NCI-H69 (cell line): ENCODE measurements at places on chromosomes 5 and 9.
A peak's percentile ranks its signal among the peaks of the same experiment; 100 is the strongest.

DNA sequence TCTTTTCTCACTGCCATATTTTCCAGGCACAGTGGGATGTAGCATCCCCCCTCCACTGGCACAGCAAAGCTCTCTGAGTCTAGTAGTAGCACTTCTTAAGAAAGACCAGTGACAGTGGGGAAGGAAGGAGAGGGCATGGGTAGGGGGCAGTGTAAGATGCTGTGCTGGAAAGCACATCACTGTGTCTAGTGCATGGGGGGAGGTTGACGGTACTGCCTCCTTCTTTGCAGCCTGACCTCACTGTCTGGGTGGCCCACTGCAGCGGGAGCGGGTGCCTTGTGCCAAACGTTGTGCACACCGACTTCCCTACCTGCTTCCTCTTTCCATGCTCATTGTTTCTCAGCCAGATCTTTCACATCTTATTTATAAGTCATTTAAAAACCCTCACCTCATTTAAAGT lies 91.8 kb downstream of the PDE8B start:
- DNase-seq = no peak

GRCh38 chr9:100549048-100549447 lies 28.8 kb upstream of the CAVIN4 start:
- no peak for DNase-seq

- peak; percentile 38 for DNase-seq
These were observed 19.0 kb downstream of the ABLIM3 start for GRCh38 chr5:149160291-149160787.

GRCh38 chr9:137237759-137238726 lies 3.0 kb upstream of the TUBB4B start:
- peak; percentile 85 for DNase-seq

- peak; percentile 68 for DNase-seq
These were observed 354.8 kb downstream of the TAF11L14 start for GRCh38 chr5:17989036-17989435.

- no peak for DNase-seq
These were observed 7.0 kb downstream of the NOTCH1 start for GRCh38 chr9:136538599-136539426.

DNA sequence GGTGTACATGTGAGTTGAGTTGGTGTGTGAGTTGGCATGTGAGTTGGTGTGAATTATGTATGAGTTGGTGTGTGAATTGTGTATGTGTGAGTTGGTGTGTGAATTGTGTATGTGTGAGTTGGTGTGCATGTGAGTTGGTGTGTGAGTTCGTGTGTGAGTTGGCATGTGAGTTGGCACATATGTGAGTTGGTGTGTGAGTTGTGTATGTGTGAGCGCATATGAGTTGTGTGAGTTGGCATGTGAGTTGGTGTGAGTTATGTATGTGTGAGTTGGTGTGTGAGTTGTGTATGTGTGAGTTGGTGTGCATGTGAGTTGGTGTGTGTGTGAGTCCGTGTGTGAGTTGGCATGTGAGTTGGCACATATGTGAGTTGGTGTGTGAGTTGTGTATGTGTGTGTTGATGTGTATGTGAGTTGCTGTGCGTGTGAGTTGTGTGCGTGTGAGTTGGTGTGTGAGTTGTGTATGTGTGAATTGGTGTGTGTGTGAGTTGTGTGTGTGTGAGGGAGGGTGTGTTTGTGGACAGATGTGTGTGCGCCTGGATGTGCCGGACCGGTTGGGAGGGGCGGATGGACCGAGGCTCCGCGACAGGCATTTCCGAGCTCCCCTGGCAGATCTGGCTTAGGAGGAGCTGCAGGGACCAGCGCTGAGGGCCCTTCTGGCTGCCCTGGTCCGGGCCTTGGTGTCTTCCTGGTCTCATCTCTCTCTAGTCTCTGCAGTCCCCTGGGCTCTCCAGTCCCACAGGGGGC lies 162.5 kb upstream of the IER5L start:
- no peak for DNase-seq

- DNase-seq = no peak
These were observed 98.6 kb downstream of the SLC1A3 start for GRCh38 chr5:36705055-36705454.

GRCh38 chr5:143080407-143080806 lies 310.2 kb downstream of the ARHGAP26 start:
- no peak for DNase-seq

- DNase-seq = no peak
These were observed 97.7 kb downstream of the SLC44A1 start for GRCh38 chr9:105342147-105342505.

GRCh38 chr5:151151793-151152192 lies 5.8 kb downstream of the ANXA6 start:
- no peak for DNase-seq

DNA sequence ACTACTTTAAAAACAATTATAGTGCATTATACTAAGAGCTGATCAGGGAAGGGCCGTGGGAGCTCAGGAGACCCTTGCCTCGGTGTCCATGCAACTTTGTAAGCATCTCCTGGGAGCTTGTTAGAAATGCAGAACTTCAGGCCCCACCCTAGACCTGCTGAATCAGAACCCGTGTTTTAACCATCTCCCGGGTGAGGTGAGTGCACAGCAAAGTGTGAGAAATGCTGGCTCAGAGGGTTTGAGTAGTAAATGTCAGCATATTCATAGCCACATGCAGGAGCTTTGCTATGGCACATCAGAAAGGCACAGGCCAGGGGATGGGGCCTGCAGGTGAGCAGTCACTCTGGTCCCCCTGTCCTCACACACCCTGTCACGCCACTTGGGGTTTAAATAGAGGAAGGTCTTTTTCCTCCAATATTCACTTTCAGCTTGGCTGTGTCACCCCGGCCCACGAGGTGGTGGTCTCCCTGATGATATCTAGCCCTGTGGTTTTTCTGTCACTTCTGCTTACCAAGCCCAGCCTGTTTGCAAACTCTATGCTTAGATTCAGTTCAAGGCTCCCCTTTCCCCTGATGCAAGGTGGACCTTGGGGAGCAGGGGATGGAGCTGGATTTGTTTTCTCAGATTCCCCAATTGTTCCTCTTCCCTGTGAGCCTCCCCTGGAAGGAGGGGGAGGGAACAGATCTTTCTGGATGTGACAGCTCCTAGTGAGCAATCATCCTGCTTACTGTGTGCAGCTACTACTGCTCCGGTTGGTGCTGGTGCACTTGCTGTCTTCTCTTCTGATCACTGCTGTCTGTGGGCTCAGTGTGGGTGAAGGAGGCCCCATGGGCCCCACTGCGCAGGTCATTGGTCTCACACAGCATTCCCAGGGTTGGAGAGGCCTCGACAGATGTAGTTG lies 51.8 kb upstream of the TGFBR1 start:
- no peak for DNase-seq

DNA sequence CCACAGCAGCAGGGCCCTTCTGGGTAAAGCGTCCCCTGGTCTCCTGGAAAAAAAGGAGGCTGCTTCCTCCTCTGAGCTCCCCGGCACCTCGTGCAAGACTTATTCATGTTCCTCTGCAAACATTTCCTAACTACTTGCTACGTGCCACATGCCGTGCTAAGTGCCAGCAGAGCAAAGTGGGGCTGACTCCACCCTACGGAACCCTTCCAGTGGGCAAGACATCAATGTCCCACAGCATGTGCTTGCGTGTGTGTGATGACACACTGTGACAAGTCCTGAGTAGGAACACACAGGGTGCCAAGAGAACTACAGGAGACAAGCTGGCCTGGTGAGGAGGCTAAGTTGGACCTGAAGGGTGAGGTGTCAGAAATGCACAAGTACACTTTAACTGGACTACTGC lies 57.4 kb downstream of the SEMA4D start:
- DNase-seq = no peak
